ENCODE measurements at places on chromosomes 16 and 17. TPM values are rescaled to one million over a fixed set of nuclear protein-coding genes. Genes with fewer than 3 reads are reported as not detected.

COG8 gene
- total RNA-seq = 33.2 TPM

PPM1E gene
- total RNA-seq = under 0.01 TPM

DOC2A gene
- 0.72 TPM for total RNA-seq

ASPHD1 gene
- total RNA-seq = 8.9 TPM

RND2 gene
- total RNA-seq = not detected

TEX14 gene
- total RNA-seq = under 0.01 TPM

TNFRSF13B gene
- 0.24 TPM for total RNA-seq

ABCA8 gene
- total RNA-seq = 0.21 TPM

CRISPLD2 gene
- total RNA-seq = 0.21 TPM

HS3ST3A1 gene
- 2.4 TPM for total RNA-seq

PIPOX gene
- 1.2 TPM for total RNA-seq

MEOX1 gene
- 1.2 TPM for total RNA-seq

TBC1D3I gene
- total RNA-seq = not detected

ZP2 gene
- total RNA-seq = not detected

CNTNAP4 gene
- total RNA-seq = not detected

GHDC gene
- total RNA-seq = 12.8 TPM

POLR2C gene
- total RNA-seq = 111 TPM

TBC1D3G gene
- not detected for total RNA-seq

SSTR5 gene
- not detected for total RNA-seq

OR4D2 gene
- not detected for total RNA-seq

GRB7 gene
- 19.0 TPM for total RNA-seq

KRT9 gene
- not detected for total RNA-seq

LRRC37A gene
- total RNA-seq = 0.48 TPM

NETO2 gene
- total RNA-seq = 28.2 TPM

HCRT gene
- total RNA-seq = not detected

TPSD1 gene
- not detected for total RNA-seq

BCAR1 gene
- total RNA-seq = 48.2 TPM

NR1D1 gene
- total RNA-seq = 0.72 TPM

PRCD gene
- total RNA-seq = 3.1 TPM

IGFBP4 gene
- total RNA-seq = 18.6 TPM

Measured in tracheal epithelial cell (primary cell).